NCI-H1092 (cell line): ENCODE measurements at places on chromosomes 1 and 21.

GRCh38 chr1:114109981-114110380, 43.7 kb downstream of the SYT6 start:
- no peak for DNase-seq

DNA sequence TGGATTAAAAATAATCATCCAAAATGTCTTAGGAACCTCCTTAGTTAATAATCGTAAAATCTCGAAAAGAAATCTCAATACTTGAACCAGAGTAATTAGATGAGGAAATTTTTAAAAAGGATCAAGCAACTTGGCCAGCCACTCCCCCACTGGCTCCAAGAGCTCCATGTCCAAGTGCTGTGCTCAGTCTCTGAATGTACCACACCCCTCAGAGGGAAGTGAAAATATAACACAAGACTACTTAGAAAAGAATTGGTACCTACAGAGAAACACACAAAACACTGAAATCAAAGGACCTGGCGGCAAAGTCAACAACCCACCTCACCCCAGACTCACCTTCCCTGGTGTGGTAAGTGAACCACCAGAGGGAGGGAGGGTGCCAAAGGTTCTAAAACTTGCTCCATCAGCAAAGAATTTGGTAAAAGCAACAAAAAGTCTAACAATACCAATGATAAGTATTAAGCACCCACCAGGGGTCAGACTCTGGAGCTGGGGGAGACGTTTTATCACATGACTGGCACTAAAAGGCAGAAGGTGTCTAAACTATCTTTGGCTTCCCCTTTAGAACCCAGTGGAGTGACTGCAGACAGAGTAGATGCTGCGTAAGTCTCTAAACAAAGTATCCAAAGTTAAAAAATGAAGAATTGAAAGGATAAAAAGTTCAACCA, 14.0 kb downstream of the LBR start:
- DNase-seq: no peak

GRCh38 chr1:178284058-178284457, 190.2 kb downstream of the RASAL2 start:
- no peak for DNase-seq

DNA sequence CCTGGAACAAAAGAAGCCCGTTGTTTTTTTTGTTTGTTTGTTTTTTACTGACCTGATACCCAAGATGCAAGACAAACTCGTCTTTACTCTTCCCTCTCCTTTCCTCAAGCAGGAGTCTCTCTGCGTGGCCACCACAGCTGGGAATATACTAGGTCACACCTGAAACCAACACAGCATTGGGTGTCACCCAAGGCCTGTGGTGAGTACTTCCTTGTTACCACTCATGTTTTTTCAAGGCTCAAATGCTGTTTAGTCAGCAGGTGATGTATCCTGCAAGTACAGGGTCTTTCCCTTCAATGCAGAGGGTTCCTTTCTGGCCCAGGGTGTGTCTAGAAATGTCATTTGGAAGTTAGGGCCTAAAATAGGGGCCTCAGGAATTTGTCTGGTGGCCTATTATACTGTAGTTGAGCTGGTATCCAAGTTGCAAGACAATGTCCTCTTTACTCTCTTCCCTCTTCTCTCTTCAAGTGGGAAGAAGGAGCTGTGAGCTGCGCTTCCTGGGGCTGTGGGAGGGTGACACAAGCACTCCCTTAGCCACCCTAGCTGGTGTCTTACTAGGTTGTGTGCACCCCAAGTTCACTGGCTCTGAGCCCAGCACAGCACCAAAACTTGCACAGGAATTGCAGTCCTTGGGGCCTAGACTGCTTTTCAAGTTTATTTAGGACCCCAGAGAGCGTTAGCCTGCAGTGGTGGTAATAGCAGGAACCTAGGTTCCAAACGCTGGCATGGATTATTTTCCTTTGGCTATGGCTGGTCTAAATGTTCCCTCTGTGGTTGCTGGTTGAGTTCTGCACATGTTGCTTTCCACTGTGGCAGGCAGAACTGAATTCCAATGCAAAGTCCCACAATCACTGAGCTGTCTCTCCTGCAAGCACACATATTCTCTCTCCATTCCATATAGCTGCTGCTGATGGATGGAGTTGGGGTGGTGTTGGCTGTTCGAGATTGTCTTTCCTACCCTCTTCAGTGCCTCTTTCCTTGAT, 91.4 kb upstream of the LYPLAL1 start:
- DNase-seq: no peak

- no peak for DNase-seq
Measured at GRCh38 chr1:13797397-13797796, 97.4 kb downstream of the PRDM2 start.

DNA sequence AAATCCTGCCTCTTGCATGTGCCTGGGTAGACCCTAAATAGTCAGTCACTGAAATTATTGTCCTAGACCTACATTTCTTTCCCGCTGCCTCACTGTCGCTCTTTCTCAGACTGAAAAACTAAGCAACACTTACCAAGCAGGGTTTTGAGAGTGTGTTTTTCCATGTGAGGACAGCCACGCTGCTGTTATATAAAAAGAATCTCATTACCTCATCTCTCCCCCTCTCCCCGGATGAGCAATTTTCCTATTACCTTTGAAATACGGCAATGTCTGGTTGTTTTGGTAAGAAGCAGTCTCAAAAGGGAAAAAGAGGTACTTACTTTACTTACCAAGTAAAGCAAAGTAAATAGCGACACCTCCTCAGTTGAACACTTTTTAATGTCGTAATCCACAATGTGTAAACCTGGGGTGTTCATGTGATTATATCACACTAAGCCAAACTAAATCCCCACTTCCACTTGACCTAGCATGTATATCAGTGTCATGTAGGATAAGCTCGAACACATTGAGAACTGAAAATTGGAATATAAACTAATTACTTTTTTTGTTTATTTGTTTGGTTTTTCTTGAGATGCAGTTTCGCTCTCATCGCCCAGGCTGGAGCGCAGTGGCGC, 12.2 kb upstream of the VN1R5 start:
- DNase-seq: no peak

DNA sequence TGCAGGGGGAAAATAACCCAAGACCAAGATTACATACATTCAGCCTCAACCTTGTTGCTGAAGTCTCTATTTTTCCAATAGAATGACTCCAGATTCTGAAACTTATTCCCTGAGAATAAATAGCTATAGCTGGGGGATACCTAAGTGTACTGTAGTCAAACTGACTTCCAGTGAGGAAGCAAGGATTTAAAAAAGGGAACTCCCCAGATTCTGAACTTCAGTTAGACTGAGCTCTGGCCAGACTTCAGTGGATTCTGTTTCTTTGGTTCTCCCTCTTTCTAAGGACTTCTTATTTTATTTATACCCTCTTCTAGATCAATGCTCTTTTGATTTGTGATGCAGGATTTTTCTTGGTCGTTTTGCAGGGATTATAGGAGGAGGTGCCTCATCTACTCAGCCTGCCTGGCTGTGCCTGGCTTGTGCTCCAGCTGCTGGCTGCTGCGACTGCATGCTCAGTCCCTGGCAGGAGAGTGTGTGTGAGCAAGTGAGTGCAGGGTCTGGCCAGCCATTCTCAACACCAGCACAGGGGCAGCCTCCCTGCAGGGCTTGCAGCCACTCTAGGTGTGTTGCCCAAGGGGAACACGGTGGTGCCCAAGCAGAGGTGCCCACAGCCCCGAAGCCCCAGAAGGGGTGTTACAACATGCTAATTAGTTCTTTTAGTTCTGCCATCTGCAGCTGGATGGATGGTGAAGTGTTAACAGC, 43.0 kb downstream of the SPATA17 start:
- no peak for DNase-seq

DNA sequence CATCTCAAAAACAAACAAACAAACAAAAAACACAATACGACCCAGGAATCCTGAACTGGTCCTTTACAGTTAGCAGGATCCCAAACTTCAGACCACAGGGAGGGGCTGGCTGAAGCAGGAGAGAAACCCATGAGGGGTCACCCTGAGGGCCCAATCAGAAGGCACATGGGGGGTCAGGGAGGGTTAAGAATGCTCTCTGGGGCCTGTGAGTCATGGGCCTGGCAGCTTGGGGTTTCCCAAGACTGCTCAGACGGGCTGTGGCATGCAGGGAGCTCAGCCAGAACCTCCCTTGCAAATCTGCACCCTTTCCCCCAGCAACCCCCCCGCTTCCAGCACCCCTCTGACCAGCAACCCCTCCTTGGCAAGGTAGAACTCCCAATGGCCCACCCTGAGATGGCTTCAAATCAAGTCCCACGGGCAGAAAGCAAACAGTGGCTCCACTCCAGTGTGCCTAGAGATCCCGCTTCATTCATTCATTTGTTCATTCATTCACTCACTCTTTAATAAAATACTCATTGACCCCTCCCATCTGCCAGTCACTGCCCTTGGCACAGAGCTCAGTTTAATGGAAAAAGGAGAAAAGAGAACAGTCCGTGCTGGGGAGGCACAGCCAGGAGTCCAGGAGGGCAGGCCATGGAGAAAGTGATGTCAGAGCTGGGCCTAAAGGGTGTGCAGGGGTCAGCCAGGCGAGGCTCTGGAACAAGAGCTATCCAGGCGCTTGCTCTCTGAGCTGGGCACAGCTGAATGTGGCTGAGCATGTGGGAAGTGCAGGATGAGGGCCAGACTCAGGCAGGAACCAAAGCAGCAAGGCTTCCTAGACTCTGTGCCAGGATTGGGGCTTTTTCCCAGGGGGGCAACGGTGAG, 8.2 kb downstream of the UQCRHL start:
- no peak for DNase-seq

GRCh38 chr21:26753822-26754221, 91.4 kb downstream of the ADAMTS1 start:
- no peak for DNase-seq
